Suprapubic skin (tissue), 4 donors: ENCODE measurements at places on chromosomes 6 and 20. TPM values are rescaled to one million over a fixed set of nuclear protein-coding genes. Genes with fewer than 3 reads are reported as not detected.

CST9L gene
- total RNA-seq: not detected

CALHM4 gene
- total RNA-seq: 2.6 TPM

GRCh38 chr20:330233-331149 is 5.1 kb downstream of the SOX12 start:
- H3K36me3 ChIP-seq: no peaks in the 10 kb centered on the region
- H3K4me1 ChIP-seq: peaks cover 42% of the 10 kb centered on the region
- H3K27ac ChIP-seq: no peak overlapping the region
- no peak overlapping the region for H3K4me3 ChIP-seq
- DNase-seq: no peak

GRCh38 chr20:44566811-44567210 is 15.6 kb upstream of the PKIG start:
- H3K4me1 ChIP-seq: peaks cover 5% of the 10 kb centered on the region
- H3K4me3 ChIP-seq: no peak overlapping the region
- DNase-seq: no peak
- no peaks in the 10 kb centered on the region for H3K36me3 ChIP-seq
- no peaks in the 10 kb centered on the region for H3K27me3 ChIP-seq

GRCh38 chr6:129211626-129212025 is 328.7 kb downstream of the LAMA2 start:
- DNase-seq: no peak
- no peaks in the 10 kb centered on the region for H3K4me1 ChIP-seq
- H3K4me3 ChIP-seq: no peak overlapping the region
- no peaks in the 10 kb centered on the region for H3K36me3 ChIP-seq
- no peaks in the 10 kb centered on the region for H3K27me3 ChIP-seq

HCRTR2 gene
- total RNA-seq: not detected

MRPL2 gene
- total RNA-seq: 29.7 TPM

DNA sequence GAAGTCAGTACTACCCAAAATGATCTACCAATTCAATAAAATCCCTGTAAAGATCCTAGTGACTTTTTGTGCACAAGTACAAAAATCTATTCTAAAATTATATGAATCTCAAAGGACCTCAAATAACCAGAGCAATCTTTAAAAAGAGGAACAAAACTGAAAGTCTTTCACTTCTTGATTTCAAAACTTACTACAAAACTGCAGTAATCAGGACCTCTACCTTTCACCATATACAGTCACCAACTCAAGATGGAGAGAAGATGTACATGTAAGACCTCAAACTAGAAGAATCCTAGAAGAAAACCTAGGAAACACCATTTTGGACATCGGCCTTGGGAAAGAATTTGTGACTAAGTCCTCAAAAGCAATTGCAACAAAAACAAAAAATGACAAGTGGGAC is 109.5 kb upstream of the CD93 start:
- no peak overlapping the region for H3K4me3 ChIP-seq
- peaks cover 18% of the 10 kb centered on the region for H3K4me1 ChIP-seq
- DNase-seq: no peak
- H3K27ac ChIP-seq: no peak overlapping the region

GRCh38 chr6:40550202-40551101 is 36.7 kb downstream of the LRFN2 start:
- no peak for DNase-seq
- no peaks in the 10 kb centered on the region for H3K36me3 ChIP-seq
- no peaks in the 10 kb centered on the region for H3K27me3 ChIP-seq
- H3K27ac ChIP-seq: no peak overlapping the region

- H3K4me1 ChIP-seq: peaks cover 20% of the 10 kb centered on the region
- H3K4me3 ChIP-seq: peak overlapping the region; percentile 72
- no peaks in the 10 kb centered on the region for H3K36me3 ChIP-seq
- no peak for DNase-seq
Observed at GRCh38 chr6:117907601-117908245, 659 bp downstream of the SLC35F1 start.

DNA sequence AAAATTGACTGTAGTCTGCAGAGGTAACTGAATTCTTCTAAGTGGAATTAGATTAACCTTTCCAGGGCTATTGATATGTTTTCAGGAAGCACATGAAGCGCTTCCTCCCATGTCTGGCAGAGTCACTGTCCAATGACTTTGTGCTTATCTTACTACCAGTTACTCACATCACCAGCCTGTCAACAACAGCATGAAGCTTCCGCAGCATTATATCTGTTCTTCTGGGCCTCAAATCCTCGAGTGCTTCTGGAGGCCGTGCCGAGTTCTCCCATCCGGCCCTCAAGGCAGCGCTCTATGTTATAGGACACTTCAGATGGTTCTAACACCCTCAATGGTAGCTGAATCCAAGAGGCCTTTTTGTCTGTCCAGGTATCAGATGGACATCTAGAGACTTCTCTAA is 33.2 kb downstream of the PSMG4 start:
- H3K27me3 ChIP-seq: no peaks in the 10 kb centered on the region
- H3K36me3 ChIP-seq: peaks cover 33% of the 10 kb centered on the region
- no peak overlapping the region for H3K27ac ChIP-seq
- no peak for DNase-seq

CLVS2 gene
- total RNA-seq: 0.15 TPM

GRCh38 chr6:139534472-139535115 is 160.1 kb upstream of the CITED2 start:
- H3K27me3 ChIP-seq: no peaks in the 10 kb centered on the region
- H3K4me3 ChIP-seq: no peak overlapping the region
- peaks cover 26% of the 10 kb centered on the region for H3K4me1 ChIP-seq
- H3K27ac ChIP-seq: peak overlapping the region; percentile 33
- no peaks in the 10 kb centered on the region for H3K36me3 ChIP-seq

ENPP5 gene
- total RNA-seq: 4.5 TPM

GRCh38 chr6:44622956-44623355 is 235.4 kb downstream of the CDC5L start:
- H3K27ac ChIP-seq: no peak overlapping the region
- H3K27me3 ChIP-seq: no peaks in the 10 kb centered on the region
- no peaks in the 10 kb centered on the region for H3K36me3 ChIP-seq
- no peaks in the 10 kb centered on the region for H3K4me1 ChIP-seq

RAET1L gene
- total RNA-seq: 5.9 TPM

DDO gene
- total RNA-seq: not detected

DNA sequence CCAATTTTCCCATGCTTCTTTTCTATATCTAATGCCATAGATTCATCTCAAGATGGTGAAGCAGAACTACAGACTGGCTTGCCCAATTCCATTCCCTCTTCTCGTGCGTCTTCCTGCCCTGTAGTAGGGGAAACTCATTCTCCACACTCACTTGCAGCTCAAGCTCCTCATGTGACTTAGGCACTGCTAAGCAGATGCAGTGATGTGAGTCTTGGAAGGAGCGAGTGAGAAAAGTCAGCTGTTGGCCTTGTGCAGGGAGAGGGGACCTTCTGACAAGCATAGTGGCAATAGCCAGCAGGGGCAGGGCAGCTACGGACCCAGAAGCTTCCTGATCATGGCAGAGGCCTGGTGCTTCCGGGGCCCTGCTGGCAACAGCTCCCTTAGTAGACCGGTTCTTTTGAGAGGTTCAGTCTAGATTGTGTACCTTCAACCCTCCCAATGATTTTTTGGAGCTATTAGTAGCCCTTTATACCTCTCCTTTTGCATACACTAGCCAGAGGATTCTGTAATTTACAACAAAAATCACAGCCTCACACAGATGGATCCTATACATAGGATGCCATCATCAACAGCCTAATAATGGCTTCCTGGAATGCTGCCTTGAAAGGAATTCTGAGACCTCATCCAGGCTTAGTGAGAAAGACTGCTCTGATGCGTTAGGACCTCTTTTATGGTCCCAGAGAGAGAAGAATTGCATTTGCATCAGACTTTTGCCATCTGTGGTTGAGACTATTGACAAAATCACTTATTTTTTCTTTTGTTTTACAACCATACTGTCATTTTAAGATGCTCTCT is 121.5 kb upstream of the RIPOR2 start:
- H3K4me1 ChIP-seq: peaks cover 29% of the 10 kb centered on the region
- H3K27me3 ChIP-seq: no peaks in the 10 kb centered on the region
- no peak for DNase-seq

DNA sequence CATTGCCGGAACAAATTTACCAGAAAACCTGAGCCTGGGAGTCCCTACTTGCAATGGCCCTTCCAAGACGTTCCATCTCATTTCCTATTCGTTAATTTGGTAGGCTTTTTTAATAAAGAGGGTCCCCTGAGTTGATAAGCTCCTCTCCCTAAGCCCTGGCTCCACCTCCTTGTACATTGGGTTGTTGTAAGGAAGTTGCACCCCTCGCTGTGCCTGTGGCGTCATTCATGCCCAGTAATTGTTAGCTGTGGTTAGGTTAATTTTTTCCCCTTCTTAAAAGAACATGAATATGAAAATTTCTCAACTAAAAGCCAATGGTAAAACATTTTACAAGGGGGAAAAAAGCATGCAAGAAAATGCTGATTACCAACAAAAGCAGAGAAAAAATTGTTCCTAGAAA is 91.9 kb downstream of the SLC24A3 start:
- no peaks in the 10 kb centered on the region for H3K4me1 ChIP-seq
- H3K4me3 ChIP-seq: no peak overlapping the region
- H3K36me3 ChIP-seq: no peaks in the 10 kb centered on the region
- no peaks in the 10 kb centered on the region for H3K27me3 ChIP-seq
- H3K27ac ChIP-seq: no peak overlapping the region

AAR2 gene
- total RNA-seq: 46.1 TPM

DNA sequence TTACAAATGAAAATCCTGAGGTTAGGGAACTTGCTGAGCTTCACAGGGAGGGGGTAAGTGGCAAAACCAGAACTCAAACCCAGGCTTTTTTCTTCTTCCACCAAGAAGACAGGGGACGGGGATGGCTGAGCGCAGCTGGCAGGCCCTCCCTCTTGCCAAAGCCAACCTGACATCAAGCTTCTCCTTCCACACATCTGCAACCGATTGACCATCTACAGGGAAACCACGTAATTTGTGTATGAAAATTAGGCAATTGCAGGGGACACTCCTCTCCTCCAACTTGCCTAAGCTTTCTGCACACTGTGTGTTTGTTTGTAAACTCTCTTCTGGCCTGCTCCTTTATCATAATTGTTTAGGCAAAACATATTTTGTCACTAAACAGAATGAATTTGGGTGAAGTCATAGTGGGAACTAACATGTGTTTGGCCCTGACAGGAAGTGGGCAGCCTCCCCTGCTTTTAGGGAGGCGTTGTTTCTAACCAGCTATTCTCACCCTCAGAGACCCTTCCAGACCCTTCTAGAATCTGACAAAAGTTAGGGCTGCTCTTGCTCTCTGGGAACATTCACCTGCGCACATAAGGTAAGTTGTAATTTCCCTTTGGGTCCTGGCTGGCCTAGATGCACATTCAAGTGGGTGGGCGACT is 18.9 kb downstream of the ZNF831 start:
- H3K27ac ChIP-seq: no peak overlapping the region
- H3K4me3 ChIP-seq: no peak overlapping the region
- H3K27me3 ChIP-seq: peaks cover 15% of the 10 kb centered on the region
- no peaks in the 10 kb centered on the region for H3K36me3 ChIP-seq

GGTLC1 gene
- not detected for total RNA-seq
